ENCODE measurements at places on chromosomes 1 and 21.

- no peak for DNase-seq
Measured at GRCh38 chr21:38902608-38903445, 97.1 kb downstream of the ETS2 start.

GRCh38 chr1:77018311-77018710, 151.0 kb downstream of the ST6GALNAC5 start:
- no peak for DNase-seq

GRCh38 chr1:152220166-152221163, 3.5 kb downstream of the HRNR start:
- no peak for DNase-seq

- DNase-seq, result no peak
Measured at GRCh38 chr1:30834253-30834652, 74.3 kb downstream of the SDC3 start.

DNA sequence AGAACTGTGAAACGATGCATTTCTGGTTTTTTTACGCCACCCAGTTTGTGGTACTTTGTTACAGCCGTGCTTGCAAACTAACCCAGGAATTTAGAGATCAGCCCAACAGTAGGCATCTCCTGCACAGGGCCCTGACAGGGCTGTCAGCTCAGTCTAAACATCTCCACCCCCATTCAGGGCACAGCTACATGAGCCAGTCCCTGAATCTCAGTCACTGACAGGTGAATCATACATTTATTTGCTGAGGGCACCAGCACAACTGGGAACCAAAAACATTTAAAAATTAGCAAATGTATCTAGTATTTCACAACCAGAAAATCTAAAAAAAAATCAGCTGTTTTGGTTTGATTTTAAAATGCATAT, 30.7 kb downstream of the PRDX6 start:
- no peak for DNase-seq
